ENCODE measurements at places on chromosomes 12 and 14.

- no peak overlapping the region for H3K27ac ChIP-seq
- no peaks in the 10 kb centered on the region for H3K27me3 ChIP-seq
- no peak for DNase-seq
- no peak overlapping the region for H3K4me3 ChIP-seq
- no peaks in the 10 kb centered on the region for H3K4me1 ChIP-seq
Measured at GRCh38 chr14:63448841-63449240, 94.3 kb downstream of the PPP2R5E start.

GRCh38 chr12:78209846-78210505 lies 379.3 kb downstream of the NAV3 start:
- no peak overlapping the region for H3K4me3 ChIP-seq
- DNase-seq: no peak
- no peaks in the 10 kb centered on the region for H3K4me1 ChIP-seq
- H3K27ac ChIP-seq: no peak overlapping the region

DNA sequence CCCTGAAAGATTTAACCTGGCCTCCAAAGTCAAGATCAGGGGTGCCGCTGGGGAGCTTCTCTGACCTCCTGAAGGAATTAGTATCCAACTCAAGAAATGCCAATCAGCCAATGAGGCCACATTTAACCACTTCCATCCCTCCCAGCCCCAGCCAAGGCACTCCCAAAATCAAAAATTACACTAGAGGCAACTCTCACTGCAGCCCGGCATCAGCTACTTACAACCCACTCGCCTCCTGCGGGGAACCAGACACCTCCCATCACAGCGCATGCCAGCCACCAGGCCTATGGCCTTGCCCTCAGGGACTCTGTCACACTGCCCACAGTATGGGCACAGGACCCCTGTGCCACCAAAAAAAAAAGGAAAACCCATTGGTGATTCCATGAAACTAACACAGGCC lies 62.3 kb upstream of the DDX11 start:
- peaks cover 12% of the 10 kb centered on the region for H3K27me3 ChIP-seq
- no peak for DNase-seq
- H3K4me1 ChIP-seq: no peaks in the 10 kb centered on the region

- peak overlapping the region; percentile 17 for H3K4me3 ChIP-seq
- H3K4me1 ChIP-seq: peaks cover 53% of the 10 kb centered on the region
- H3K27me3 ChIP-seq: peaks cover 30% of the 10 kb centered on the region
- no peak for DNase-seq
Measured at GRCh38 chr12:52243259-52243855, 10.3 kb downstream of the KRT7 start.

GRCh38 chr12:4416276-4416675 lies 29.3 kb downstream of the FGF6 start:
- peaks cover 21% of the 10 kb centered on the region for H3K4me1 ChIP-seq
- H3K4me3 ChIP-seq: no peak overlapping the region
- no peak for DNase-seq
- H3K27me3 ChIP-seq: peaks cover 60% of the 10 kb centered on the region

DNA sequence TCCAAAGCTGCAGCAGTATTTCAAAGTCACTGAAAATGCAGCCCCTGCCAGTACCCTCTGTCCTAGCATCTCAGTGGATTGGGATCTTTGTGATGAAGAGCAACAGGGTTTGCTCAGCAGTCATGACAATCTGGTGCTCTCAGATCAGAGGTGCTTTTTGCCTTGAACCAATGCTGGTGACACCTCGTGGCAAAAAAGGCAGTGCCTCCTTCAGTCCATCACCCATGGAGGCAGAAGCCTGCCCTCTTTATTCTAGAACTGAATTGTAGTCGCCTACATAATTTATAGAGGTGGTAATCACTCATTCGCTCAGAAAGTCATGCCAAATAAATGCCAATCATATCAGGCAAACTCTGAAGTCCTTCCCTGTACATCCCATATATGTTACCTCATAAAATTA lies 126.0 kb upstream of the VRK1 start:
- H3K36me3 ChIP-seq: no peaks in the 10 kb centered on the region
- no peak for DNase-seq
- no peak overlapping the region for H3K4me3 ChIP-seq

- no peaks in the 10 kb centered on the region for H3K4me1 ChIP-seq
- DNase-seq: no peak
- H3K4me3 ChIP-seq: no peak overlapping the region
- no peaks in the 10 kb centered on the region for H3K36me3 ChIP-seq
- H3K27ac ChIP-seq: no peak overlapping the region
Measured at GRCh38 chr12:33248364-33248763, 191.3 kb downstream of the SYT10 start.

DNA sequence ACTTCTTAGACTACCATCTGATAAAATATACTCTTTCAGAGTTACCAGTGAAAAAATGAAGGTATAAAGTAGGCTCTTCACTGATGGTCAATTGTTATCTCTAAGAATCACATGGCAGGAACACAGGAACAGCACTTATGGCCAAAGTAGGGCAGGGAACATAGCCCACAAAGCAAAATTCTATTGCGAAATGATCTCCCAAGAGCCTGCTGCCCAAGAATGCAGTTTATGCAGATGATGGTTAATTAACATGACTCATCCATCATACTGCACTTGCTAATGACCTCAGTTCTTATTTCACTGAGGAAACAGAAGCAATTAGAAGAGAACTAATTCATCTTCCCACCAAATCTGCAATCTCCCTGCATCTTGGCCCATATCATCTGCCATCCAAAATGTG lies 133.8 kb downstream of the SLC2A13 start:
- H3K27me3 ChIP-seq: no peaks in the 10 kb centered on the region
- no peak overlapping the region for H3K4me3 ChIP-seq
- H3K36me3 ChIP-seq: no peaks in the 10 kb centered on the region
- no peak overlapping the region for H3K27ac ChIP-seq
- DNase-seq: no peak
- H3K4me1 ChIP-seq: no peaks in the 10 kb centered on the region

DNA sequence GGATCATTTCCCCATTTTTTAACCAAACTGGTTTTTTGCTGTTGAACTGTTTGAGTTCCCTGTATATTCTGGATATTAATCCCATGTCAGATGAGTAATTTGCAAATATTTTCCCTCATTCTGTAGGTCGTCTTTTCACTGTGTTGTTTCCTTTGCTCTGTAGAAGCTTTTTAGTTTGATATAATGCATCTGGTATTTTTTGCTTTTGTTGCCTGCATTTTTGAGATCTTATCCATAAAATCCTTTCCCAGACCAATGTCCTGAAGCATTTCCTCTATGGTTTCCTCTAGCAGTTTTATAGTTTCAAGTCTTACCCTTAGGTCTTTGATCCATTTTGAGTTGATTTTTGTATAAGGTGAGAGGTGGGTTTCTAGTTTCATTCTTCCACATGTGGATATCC lies 71.3 kb downstream of the LRP6 start:
- peaks cover 3% of the 10 kb centered on the region for H3K36me3 ChIP-seq
- H3K27ac ChIP-seq: no peak overlapping the region
- no peaks in the 10 kb centered on the region for H3K4me1 ChIP-seq
- H3K4me3 ChIP-seq: no peak overlapping the region
- no peak for DNase-seq

GRCh38 chr14:23366426-23366921 lies 1.5 kb upstream of the EFS start:
- peaks cover 79% of the 10 kb centered on the region for H3K27me3 ChIP-seq
- peaks cover under 1% of the 10 kb centered on the region for H3K4me1 ChIP-seq
- no peaks in the 10 kb centered on the region for H3K36me3 ChIP-seq
- no peak overlapping the region for H3K27ac ChIP-seq
- no peak for DNase-seq

DNA sequence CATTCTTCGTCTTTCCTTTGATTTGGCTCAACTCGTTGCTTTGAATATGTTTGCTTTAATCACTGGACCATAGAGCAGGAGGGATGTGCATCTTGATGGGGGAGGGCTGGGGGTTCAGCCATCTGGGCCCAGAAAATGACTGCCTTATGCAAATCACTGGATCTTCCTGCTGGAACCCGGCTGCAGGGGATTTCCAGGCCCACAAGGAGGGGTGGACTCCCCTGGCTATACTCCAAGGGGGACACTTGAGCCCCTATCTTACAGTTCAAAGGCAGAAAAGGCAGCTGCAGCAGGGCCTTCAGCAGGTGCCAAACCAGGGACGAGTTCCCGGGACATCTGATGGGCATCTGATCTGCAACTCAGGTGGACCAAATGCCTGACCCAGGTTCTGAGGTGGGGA lies 122.5 kb downstream of the DICER1 start:
- no peak overlapping the region for H3K4me3 ChIP-seq
- no peaks in the 10 kb centered on the region for H3K36me3 ChIP-seq
- H3K27ac ChIP-seq: no peak overlapping the region
- no peaks in the 10 kb centered on the region for H3K4me1 ChIP-seq
- no peak for DNase-seq
- H3K27me3 ChIP-seq: no peaks in the 10 kb centered on the region

- peaks cover 9% of the 10 kb centered on the region for H3K4me1 ChIP-seq
- H3K36me3 ChIP-seq: no peaks in the 10 kb centered on the region
- peaks cover 3% of the 10 kb centered on the region for H3K27me3 ChIP-seq
Measured at GRCh38 chr14:100532154-100532861, 54.9 kb downstream of the BEGAIN start.

DNA sequence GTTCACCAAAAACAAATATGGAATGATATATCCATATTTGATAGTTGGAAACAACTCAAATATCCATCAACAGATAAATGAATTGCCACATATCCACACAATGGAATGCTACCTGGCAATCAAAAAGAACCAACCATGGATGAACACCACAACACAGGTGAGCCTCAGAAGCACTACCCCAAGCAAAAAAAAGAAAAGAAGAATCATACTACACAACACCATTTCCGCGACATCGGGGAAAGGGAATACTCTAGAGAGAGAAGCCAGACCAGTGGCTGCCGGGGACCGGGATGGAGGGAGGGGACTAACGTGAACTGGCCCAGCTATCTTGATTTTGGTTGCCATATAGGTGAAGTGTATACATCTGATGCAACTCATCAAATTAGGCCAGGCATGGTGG lies 41.4 kb downstream of the SCARB1 start:
- DNase-seq: no peak
- H3K27ac ChIP-seq: no peak overlapping the region
- H3K27me3 ChIP-seq: peaks cover 3% of the 10 kb centered on the region
- no peaks in the 10 kb centered on the region for H3K4me1 ChIP-seq
- no peak overlapping the region for H3K4me3 ChIP-seq

- H3K4me3 ChIP-seq: no peak overlapping the region
- peaks cover 51% of the 10 kb centered on the region for H3K4me1 ChIP-seq
- no peak for DNase-seq
- peak overlapping the region; percentile 68 for H3K27ac ChIP-seq
Measured at GRCh38 chr14:70665448-70666360, 24.0 kb downstream of the TTC9 start.

DNA sequence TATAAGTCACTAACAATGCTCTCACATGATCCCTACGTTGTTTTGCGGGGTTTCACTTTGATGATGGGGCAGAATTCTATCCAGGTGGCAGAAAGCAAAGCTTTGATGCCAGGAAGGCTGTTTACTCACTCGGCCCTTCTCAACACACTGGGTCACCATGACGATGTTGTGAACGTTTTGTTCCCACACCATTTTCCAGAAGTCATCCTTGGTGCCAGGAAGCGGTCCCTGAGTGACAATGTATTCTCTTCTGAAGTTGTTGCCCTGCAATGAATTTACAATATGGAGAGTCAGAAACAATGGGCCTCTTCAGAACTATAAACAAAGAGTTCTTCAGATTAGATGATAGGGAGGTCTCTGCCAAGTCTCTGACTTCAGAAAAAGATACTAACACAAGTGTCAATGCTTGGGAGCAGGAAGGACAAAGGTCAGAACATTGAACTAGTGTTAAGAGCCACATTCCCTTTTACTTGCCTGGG lies 101.3 kb downstream of the PTPRB start:
- no peaks in the 10 kb centered on the region for H3K27me3 ChIP-seq
- no peaks in the 10 kb centered on the region for H3K36me3 ChIP-seq
- no peaks in the 10 kb centered on the region for H3K4me1 ChIP-seq
- no peak for DNase-seq
- no peak overlapping the region for H3K4me3 ChIP-seq
- H3K27ac ChIP-seq: no peak overlapping the region

- H3K4me1 ChIP-seq: peaks cover 9% of the 10 kb centered on the region
- H3K36me3 ChIP-seq: no peaks in the 10 kb centered on the region
- no peak overlapping the region for H3K27ac ChIP-seq
- peaks cover 84% of the 10 kb centered on the region for H3K27me3 ChIP-seq
- DNase-seq: no peak
- H3K4me3 ChIP-seq: no peak overlapping the region
Measured at GRCh38 chr12:54193434-54193833, 4.6 kb upstream of the SMUG1 start.

- no peak for DNase-seq
- peaks cover 39% of the 10 kb centered on the region for H3K4me1 ChIP-seq
- no peak overlapping the region for H3K4me3 ChIP-seq
- H3K36me3 ChIP-seq: peaks cover 19% of the 10 kb centered on the region
- H3K27me3 ChIP-seq: no peaks in the 10 kb centered on the region
- H3K27ac ChIP-seq: no peak overlapping the region
Measured at GRCh38 chr14:89368490-89369477, 48.2 kb downstream of the FOXN3 start.

DNA sequence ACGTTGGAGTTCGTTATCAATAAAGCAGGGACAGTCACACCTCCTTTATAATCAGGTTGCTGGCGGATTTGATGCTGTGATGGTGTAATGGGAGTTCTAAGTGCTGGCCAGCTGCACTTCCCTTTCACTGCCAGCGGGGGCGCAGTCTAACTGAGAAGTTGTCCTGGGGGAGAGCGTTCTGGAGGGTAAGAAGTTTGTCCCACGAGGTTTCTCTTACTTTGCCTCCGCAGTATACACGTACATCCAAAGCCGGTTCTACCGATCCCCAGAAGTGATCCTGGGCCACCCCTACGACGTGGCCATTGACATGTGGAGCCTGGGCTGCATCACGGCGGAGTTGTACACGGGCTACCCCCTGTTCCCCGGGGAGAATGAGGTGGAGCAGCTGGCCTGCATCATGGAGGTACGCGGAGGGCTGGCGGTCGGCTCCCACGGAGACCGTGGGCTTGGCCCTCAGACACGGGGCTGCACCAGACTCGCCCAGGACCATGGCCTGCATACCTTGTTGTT lies 42.7 kb downstream of the DYRK4 start:
- DNase-seq: peak; percentile 87
- peak overlapping the region; percentile 95 for H3K4me3 ChIP-seq
- H3K27ac ChIP-seq: peak overlapping the region; percentile 85
- H3K4me1 ChIP-seq: peaks cover 12% of the 10 kb centered on the region

- peaks cover 33% of the 10 kb centered on the region for H3K4me1 ChIP-seq
- no peak overlapping the region for H3K27ac ChIP-seq
- peak overlapping the region; percentile 92 for H3K4me3 ChIP-seq
- peaks cover 18% of the 10 kb centered on the region for H3K36me3 ChIP-seq
- DNase-seq: no peak
Measured at GRCh38 chr14:75662966-75663365, 1.9 kb downstream of the TTLL5 start.

- no peaks in the 10 kb centered on the region for H3K4me1 ChIP-seq
- no peak overlapping the region for H3K27ac ChIP-seq
- no peak for DNase-seq
- H3K27me3 ChIP-seq: no peaks in the 10 kb centered on the region
Measured at GRCh38 chr12:107594995-107595394, 90.6 kb upstream of the PWP1 start.
